SK-N-MC (cell line): ENCODE measurements at places on chromosomes 5 and 9.

DNA sequence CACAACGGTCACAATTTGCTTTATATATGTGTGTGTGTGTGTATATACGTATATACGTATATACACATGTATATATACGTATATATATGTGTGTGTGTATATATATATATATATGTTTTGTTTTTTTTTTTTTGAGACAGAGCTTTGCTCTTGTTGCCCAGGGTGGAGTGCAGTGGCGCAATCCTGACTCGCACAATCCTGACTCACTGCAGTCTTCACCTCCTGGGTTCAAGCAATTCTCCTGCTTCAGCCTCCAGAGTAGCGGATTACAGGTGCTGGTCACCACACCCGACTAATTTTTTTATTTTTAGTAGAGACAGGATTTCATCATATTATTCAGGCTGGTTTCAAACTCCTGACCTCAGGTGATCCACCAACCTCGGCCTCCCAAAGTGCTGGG, 3.1 kb downstream of the RNF38 start:
- no peak for DNase-seq

DNA sequence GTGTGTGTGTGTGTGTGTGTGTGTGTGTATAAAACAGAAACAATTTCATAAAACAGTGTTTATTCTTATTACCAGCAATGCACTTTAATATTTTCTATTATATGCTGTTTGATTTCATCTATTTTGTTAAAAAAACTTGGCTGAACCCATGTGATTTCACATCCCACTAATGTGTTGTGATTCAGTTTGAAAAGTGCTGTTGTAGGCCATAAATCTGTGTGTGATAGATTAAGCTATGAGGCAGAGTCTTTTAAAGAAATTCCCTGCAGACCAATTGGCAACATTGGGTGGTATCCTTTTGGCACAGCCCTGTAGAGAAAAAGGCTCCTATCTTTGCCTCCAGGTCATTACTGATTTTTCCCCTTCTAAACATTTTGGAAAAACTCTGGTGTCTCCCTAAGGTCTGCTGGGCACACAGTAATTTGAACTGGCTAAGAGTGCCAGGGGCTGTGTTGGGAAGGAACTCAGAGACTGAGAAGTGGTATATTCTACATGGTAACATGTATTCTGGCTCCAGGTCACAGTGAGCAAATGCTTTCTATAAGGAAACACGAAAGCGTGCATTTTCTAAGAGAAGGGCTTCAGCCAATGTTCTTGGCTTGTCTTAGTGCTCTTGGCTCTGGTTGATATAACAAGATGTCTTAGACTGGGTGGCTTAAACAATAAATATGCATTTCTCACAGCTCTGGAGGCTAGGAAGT, 4.5 kb downstream of the CAMK4 start:
- DNase-seq, result no peak

DNA sequence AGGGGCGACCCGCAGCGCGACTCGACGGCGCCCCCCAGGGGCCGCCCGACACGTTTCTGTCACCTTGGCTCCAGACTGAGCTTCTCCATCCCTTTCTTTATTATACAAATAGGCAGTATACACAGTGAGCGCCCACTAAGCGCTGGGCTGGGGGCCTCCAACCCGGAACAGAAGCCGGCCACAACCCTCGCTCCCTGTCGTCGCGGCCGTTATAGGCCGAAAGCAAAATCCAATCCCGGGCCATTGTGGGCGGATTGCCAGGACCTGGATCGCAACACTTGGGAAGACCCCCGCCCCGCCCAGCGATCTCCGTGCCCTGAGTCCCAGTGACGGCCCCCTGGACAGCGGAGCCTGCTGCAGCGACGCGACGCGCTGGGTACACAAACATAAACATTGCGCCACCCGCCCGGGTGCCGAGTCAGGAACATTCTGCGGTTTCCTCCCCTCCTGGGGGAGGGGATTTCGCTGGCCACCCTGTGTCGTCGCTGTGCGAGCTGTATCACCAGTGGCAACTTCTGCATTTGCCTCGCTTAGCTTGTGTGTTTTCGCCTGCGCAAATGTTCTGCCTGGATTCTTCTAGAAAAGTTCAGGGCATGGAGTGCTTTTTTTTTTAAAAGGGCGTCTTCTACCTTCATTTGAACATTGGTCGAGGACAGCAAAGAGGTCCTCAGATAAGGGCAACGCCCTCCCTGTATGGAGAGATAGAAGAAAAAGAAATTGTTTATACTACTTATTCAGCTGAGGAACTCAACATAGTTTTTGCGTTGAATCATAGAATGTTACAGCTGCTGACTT, 1.3 kb upstream of the DUSP1 start:
- DNase-seq, result no peak

DNA sequence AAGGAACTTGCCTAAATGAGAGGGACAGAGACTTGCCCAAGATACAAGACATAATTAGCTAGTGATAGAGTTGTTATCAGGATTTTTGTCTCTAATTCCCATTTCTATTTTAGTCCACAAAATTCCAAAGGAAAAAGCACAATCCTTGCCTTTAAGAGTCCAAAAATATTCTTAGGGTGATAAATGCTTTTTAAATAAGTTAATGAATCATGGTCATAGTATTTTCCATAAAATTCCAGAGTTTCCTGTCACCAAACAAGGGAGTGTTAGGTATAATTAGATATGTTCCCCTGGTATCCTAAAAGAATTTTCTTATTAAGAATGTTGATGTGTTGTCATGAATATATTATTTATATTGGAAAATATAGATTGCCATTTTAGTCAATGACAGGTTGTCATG, 21.8 kb upstream of the CEP72 start:
- no peak for DNase-seq

- no peak for DNase-seq
Observed at GRCh38 chr9:128081056-128081455, 13.0 kb downstream of the SLC25A25 start.

- DNase-seq, result no peak
Observed at GRCh38 chr9:16801871-16802466, 68.5 kb downstream of the BNC2 start.

DNA sequence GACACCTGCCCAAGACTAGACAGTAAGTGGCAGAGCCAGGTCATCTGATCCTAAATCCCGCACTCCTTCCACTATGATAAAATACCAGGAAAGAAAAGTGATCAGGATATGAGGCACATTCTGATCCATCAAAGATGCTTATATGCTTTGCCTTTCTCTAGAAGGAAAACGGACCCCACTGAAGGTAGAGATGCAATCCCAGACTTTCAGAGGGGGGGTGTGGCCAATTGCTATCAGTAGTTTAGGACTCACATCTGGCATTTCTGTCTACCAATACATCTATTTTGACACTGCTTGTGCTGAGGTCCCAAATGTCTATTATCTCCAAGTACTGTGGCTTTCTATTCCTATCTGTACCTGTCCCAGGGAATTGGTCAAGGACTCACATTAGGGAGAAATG, 1.7 kb downstream of the TRIM52 start:
- no peak for DNase-seq
